ENCODE measurements at places on chromosomes 3 and 15. TPM values are rescaled to one million over a fixed set of nuclear protein-coding genes. Genes with fewer than 3 reads are reported as not detected.

Gene LTF
- polyA plus RNA-seq, result 0.02 TPM

Gene KNL1
- 7.6 TPM for polyA plus RNA-seq

Gene TMEM40
- 124 TPM for polyA plus RNA-seq

Gene FGD5
- not detected for polyA plus RNA-seq

Gene SPSB4
- not detected for polyA plus RNA-seq

Gene ALPK3
- polyA plus RNA-seq, result 0.09 TPM

Gene PGBD4
- 0.94 TPM for polyA plus RNA-seq

Gene AGBL1
- not detected for polyA plus RNA-seq

Gene CDHR4
- not detected for polyA plus RNA-seq

Gene IL16
- polyA plus RNA-seq, result 0.32 TPM

Gene NANOGP8
- polyA plus RNA-seq, result not detected

Gene FAM162A
- 76.5 TPM for polyA plus RNA-seq

Gene C2CD4A
- polyA plus RNA-seq, result not detected

Gene MGLL
- 16.9 TPM for polyA plus RNA-seq

Gene CPA3
- not detected for polyA plus RNA-seq

Gene FAM174B
- polyA plus RNA-seq, result 0.44 TPM

Gene ECE2
- not detected for polyA plus RNA-seq

Gene CSTA
- polyA plus RNA-seq, result 385 TPM

Gene P2RY1
- polyA plus RNA-seq, result 0.12 TPM

Gene C3orf18
- polyA plus RNA-seq, result 2.1 TPM

Gene CAV3
- not detected for polyA plus RNA-seq

Gene PHLDB2
- polyA plus RNA-seq, result 21.1 TPM

Gene SNTN
- not detected for polyA plus RNA-seq

Gene FANCD2OS
- polyA plus RNA-seq, result not detected

Gene CAND2
- polyA plus RNA-seq, result 0.19 TPM

Gene SOX14
- not detected for polyA plus RNA-seq

Gene XYLB
- polyA plus RNA-seq, result 3.3 TPM

Gene CSPG5
- 0.19 TPM for polyA plus RNA-seq

Gene ERICH6
- 0.02 TPM for polyA plus RNA-seq

Gene MRAS
- 14.3 TPM for polyA plus RNA-seq

Gene CCR3
- polyA plus RNA-seq, result not detected

Gene LRRFIP2
- 45.8 TPM for polyA plus RNA-seq

Gene EIF4E3
- 1.8 TPM for polyA plus RNA-seq

Gene CRTC3
- 11.1 TPM for polyA plus RNA-seq

Gene TRAK1
- polyA plus RNA-seq, result 36.6 TPM

Gene CACNA1D
- polyA plus RNA-seq, result 0.26 TPM

Gene BCL2A1
- 0.06 TPM for polyA plus RNA-seq

Gene DLL4
- not detected for polyA plus RNA-seq

Gene CCDC54
- not detected for polyA plus RNA-seq

Gene SHC4
- polyA plus RNA-seq, result 3.0 TPM

Gene GP9
- polyA plus RNA-seq, result not detected

Gene FAM107A
- polyA plus RNA-seq, result not detected

Gene GOLGA8G
- polyA plus RNA-seq, result not detected

Gene LTK
- not detected for polyA plus RNA-seq

Gene C2CD4B
- not detected for polyA plus RNA-seq

Gene APOD
- polyA plus RNA-seq, result 0.86 TPM

Gene GUCA1C
- 0.15 TPM for polyA plus RNA-seq

Gene GOLGA8M
- polyA plus RNA-seq, result 0.18 TPM

Gene SEMA3F
- 108 TPM for polyA plus RNA-seq

Gene ZIC4
- not detected for polyA plus RNA-seq

Gene OSTN
- not detected for polyA plus RNA-seq

Gene SUSD5
- 0.36 TPM for polyA plus RNA-seq

Gene PLSCR4
- 3.4 TPM for polyA plus RNA-seq

Gene ISLR2
- not detected for polyA plus RNA-seq

Gene ACAN
- polyA plus RNA-seq, result 0.10 TPM

Gene DVL3
- 20.4 TPM for polyA plus RNA-seq

Gene OR5K4
- polyA plus RNA-seq, result not detected

Gene C3orf80
- polyA plus RNA-seq, result not detected

Gene ALG1L2
- polyA plus RNA-seq, result not detected
